ENCODE measurements at places on chromosomes 6 and 20.

- no peak for DNase-seq
These were observed 95.9 kb downstream of the FYN start for GRCh38 chr6:111777357-111777756.

GRCh38 chr6:108434222-108434621 lies 126.5 kb upstream of the FOXO3 start:
- no peak for DNase-seq

- no peak for DNase-seq
These were observed 87.2 kb upstream of the QKI start for GRCh38 chr6:163327165-163327880.

DNA sequence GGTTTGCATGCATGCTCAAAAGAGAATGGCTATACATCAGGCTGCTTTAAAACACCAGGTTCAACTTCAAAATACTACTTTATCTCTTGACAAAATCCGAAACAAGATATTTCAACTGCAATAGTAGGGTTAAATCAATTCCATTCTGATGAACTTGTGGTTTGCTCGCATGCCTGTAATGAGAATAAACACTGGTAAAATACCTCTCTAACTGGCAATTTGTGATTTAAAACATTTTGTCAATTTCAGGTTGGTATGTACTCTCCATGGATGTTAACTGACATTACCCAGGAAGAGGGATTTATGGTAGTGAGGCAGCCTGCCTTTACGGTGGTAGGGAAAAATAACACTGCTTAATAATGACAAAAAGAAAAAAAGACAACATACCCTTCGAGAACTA lies 74.4 kb downstream of the MBOAT1 start:
- DNase-seq, result no peak

- no peak for DNase-seq
These were observed 36.8 kb downstream of the STK35 start for GRCh38 chr20:2138396-2138795.

GRCh38 chr6:167420177-167420576 lies 95.3 kb downstream of the TTLL2 start:
- DNase-seq, result no peak

DNA sequence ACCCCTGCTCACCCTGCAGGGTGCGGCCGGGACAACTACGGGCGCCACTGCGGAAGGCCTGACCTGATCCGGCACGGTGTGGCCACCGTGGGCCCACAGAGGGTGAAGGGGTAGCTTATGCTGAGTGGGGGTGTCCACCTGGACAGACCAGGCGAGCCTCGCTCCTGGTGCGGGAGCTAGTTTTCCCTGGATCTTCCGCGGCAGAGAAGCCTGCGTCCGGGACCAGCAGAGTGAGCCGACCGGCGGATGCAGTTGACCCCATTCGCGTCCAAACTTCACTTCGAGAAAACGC lies 38.2 kb downstream of the NCR2 start:
- DNase-seq, result no peak

GRCh38 chr6:76633259-76633658 lies 560.8 kb upstream of the IMPG1 start:
- no peak for DNase-seq

DNA sequence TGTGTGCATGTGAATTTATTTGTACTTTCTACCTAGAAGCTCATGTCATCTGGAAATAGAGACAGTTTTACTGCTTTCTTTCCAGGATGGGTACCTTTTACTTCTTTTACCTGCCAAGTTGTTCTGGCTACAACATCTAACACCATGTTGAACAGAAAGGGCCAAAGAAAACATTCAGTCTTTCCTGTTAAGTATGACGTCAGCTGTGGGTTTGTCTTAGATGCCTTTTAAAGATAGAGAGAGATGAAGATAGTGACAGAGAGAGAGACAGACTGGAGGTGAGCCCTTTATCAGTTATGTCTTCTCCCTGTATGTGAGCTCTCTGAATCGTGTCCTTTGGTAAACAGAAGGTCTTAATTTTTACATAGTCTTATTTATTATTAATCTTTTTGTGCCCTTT lies 3.4 kb upstream of the DACT2 start:
- no peak for DNase-seq

GRCh38 chr6:137357948-137358266 lies 136.3 kb downstream of the OLIG3 start:
- no peak for DNase-seq

GRCh38 chr6:168905451-168906090 lies 348.1 kb downstream of the THBS2 start:
- no peak for DNase-seq

- DNase-seq, result no peak
These were observed 94.6 kb upstream of the SUPT3H start for GRCh38 chr6:45472382-45472781.

DNA sequence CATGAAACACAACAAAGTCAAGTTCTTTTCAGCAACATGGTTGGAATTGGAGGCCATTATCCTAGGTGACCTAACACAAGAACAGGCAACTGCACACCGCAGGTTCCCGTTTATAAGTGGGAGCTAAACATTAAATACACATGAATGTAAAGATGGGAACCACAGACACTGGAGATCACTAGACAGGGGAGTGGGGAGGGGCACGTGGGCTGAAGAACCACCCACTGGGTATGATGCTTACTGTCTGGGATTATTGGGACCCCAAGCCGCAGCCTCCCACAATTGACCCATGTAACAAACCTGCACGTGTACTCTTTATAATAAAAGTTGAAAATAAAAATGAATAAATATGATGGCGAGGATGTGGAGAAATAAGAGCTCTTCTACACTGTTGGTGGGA lies 8.6 kb upstream of the RAET1G start:
- DNase-seq, result no peak

DNA sequence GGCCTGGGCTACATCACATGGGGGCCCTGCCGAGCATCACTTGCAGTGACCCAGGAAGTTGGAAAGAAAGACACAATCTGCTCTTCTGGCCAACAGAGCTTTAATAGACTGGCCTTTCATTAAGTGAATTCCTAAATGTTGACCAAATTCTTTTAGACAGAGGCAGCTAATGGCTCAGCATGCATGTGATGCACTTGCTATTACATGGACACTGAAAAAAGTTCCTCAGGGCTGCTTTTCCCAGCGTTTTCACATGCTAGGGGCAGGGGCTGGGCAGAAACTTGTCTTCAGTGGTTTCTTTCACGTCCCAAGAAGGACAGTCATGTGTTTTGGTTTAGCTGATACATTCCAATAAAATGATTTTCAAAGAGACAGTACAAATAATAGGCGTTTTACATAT lies 651.0 kb upstream of the SLC35B3 start:
- DNase-seq, result no peak

GRCh38 chr20:33028875-33029274 lies 2.6 kb upstream of the BPIFB6 start:
- no peak for DNase-seq

DNA sequence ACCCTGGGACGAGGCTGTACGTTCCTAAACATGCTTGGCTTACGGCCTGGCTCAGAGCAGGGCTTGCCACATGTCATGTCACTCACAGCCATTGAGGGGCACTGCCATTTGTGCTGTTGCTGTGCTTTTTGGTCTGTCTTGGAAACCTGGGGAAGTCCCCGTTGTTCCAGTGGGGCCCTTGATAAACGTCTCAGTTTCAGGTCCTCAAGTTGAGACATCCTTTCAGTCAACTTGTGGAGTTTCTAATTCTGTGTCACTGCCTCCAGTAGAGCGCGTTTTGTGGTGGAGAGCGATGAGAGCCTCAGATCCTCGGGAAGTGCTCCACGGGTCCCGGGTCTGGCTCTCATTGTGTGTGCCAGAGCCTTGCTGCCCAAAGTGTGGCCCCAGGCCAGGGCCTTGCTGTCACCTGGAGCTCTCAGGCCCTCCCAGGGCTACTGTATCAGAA lies 43.0 kb upstream of the CCR6 start:
- DNase-seq, result no peak

GRCh38 chr6:118542184-118542952 lies 5.7 kb upstream of the PLN start:
- DNase-seq, result no peak

- no peak for DNase-seq
These were observed 382.9 kb upstream of the CNR1 start for GRCh38 chr6:88548891-88549505.
